ENCODE measurements at places on chromosomes 3 and 15.

DNA sequence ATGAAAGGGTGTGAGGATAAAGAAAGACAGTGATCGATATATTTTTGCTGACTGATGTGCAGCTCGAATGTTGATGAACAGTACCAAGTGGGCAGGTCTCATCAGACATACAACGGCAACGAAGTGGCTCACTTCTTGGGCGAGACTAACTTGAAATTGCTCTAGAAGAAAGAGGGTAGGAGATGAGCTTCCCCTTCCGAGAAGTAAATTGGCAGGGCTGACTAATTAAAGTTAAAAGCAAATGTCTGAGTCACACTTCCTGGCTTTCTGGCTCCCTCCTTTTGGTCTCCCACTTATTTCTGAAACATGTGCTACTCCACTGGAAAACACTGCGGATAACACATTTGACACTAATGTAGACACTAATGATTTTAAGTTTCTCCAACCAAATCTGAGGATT lies 228.3 kb downstream of the ABHD5 start:
- no peak for DNase-seq

DNA sequence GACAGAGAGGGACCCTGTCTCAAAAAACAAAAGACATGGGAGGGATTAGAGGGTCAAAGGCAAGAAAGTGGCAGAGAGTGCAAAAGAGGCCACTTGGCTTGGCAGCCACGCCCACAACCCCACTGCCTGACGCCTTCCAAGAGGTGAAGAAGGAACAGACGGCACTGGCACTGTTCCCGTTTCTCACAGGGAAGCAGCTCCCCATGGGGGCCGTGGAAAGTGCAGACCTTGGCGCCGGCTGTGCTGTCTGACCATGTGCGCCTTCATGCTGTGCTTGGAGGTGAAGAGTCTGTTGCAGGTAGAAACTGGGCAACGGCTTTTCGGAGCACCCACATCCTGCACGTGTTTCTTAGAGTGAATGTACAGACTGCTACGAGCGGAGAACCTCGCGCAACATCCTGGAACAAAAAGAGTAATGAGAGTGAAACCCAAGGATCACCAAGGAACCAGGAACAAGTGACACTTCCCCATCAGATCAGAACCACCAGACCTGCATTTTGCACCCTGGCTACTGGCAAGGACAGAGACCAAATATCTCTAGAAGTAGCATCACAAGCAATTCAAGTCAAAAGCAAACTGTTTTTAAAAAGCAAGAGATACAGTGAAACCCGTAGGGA lies 9.7 kb downstream of the ZXDC start:
- no peak for DNase-seq

- no peak for DNase-seq
Measured at GRCh38 chr3:32217339-32217738, 21.1 kb upstream of the CMTM8 start.

DNA sequence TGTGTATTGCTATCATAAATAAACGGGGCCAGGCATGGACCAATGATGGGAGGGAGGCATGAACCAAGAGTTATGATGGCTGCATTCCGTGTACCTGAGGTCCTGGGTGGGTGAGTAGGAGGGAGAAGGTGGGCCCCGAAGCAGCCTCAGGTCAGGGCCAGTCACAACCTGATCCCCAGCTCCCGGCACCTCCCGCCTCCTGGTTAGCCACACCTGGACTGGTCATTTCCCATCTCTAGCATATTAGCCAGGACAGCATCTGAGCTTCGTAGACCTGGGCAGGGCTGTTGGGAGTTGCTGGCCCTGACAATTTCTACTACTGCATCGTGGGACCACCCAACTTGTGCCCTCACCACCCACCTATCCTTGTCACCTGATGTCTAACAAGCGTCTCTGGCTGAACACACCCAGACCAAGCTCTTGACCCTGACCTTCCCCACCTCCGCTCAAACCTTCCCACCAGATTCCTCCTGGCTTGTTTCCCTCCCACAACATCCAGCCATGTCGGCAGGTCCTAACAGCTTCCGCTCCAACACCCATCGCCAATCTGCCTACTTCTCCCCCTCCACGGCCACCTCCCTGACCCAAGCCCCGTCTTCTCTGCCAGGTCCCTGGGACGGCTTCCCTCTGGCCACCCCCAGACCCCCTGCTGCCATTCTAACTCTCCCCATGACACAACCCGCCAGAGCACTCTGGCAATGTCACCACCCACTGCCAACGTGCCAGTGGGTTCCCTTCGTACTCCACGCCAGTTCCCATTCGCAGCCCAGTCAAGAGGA lies 133.8 kb upstream of the IQSEC1 start:
- DNase-seq, result no peak

Measured in activated CD4-positive, alpha-beta T cell treated with anti-CD3 and anti-CD28 coated beads, Interleukin-2, amount 10 ng/mL, durations not matched to agents 7 days and 5 days (primary cell).